Inflammatory macrophage (primary cell): ENCODE measurements at places on chromosomes 5 and 9.
A peak's percentile ranks its signal among the peaks of the same experiment; 100 is the strongest.

DNA sequence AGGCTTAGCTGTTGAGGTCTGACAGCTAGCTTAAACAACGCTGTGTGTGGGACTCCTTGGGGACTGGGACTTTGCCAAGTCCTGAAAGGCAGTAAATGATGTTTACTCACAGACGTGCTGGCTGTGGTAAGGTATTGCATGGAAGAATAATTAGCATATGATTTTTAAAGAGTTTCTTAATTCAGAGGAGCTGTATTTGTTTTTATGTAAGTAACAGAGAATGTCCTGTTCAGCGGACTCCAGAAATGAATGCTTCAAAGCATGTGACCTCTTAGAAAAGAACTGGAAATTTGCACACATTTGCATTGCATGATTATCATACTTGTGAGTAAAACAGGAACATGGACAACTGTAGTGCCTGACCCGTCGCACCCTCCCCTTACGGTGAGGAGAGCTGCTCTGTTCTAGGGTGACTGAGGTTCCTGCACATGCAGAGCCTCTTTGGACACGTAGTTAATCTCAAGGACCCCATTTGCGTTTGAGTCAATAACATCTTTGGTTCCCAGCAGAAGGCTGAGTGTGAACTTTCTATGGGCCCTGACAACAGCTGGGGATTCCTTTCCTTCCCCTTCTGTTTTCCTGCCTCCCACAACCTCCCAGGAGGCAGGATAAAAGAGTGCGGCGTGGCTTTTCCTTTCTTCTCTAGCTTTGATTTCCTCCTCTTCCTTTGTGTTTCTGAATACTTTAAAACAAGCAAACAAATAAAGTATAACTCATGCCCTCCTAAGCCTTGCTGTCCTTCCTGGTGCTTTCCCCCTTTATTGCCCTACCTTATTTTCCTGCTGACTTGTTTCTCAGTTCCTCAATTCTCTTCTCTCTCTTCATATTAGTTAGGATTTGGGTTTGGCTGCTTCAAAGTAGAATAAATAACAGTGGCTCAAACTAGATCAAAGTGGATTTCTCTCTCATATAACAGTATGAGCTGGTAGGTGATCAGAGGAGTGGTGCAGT, 157.2 kb upstream of the CD180 start:
- DNase-seq, result peak; percentile 50

GRCh38 chr5:16799796-16800195, 136.3 kb downstream of the MYO10 start:
- no peak for DNase-seq

DNA sequence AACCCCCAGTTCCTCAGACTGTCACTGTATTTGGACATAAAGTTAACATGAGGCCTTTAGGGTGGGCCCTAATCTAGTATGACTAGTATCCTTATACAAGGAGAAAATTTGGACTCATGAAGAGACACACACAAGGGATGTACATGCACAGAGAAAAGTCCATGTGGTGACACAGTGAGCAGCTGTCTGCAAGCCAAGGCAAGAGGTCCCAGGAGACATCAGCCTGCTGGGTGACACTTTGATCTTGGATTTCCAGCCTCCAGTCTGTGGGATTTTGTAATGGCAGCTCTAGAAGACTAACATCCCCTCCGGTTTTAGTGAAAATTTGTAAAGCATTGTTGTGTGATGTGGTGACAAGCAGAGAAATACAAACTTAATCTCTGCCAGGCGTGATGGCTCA, 66.1 kb downstream of the RAI14 start:
- DNase-seq, result no peak

- DNase-seq, result no peak
Measured at GRCh38 chr5:147411359-147412319, 98.2 kb downstream of the DPYSL3 start.

DNA sequence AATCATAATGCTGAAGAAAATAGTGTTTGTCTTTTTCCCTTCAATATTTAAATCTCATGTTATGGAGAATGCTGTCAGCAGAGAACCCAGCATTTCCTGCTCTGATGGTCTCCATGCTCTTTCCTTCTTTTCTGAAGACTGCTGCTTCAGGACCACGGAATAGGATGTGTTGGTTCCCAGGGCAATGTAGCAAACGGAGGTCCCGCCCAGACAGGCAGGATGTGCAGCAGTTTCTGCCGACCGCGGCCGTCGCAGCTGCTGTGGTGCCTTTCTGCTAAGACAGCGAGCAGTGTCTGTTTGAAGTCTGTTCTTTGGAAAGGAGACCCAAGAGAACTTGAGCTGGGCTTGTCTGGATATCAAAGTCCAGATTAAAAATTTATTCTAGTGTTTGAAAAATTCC, 654.3 kb downstream of the CCDC171 start:
- DNase-seq, result no peak

GRCh38 chr9:94014066-94014654, 59.0 kb upstream of the BARX1 start:
- peak; percentile 24 for DNase-seq

- peak; percentile 58 for DNase-seq
Measured at GRCh38 chr9:105439428-105439827, 8.4 kb upstream of the FSD1L start.

GRCh38 chr5:55911784-55912653, 60.9 kb downstream of the IL31RA start:
- DNase-seq, result no peak

- DNase-seq, result peak; percentile 3
Measured at GRCh38 chr5:76207120-76207519, 123.9 kb downstream of the SV2C start.

- DNase-seq, result no peak
Measured at GRCh38 chr5:103407402-103407801, 148.8 kb downstream of the MACIR start.

DNA sequence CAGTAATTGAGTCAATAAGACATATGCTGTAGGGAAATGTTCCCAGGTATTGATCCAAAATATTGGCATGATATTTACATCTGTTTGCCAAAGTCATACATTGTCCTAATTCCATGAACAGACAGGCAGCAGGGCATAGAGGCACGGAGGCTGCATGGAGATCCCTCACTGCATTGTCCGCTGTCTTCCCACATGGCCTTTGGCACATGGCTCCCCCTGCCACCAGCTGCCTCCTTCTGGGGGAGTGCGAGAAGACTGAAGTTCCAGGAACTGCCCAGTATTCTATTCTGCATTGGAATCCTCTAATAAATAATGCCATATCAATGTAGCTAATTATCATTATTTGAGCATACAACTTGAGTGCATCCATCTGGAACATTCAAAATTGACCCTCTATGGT, 269.0 kb downstream of the FBXL7 start:
- DNase-seq, result no peak

DNA sequence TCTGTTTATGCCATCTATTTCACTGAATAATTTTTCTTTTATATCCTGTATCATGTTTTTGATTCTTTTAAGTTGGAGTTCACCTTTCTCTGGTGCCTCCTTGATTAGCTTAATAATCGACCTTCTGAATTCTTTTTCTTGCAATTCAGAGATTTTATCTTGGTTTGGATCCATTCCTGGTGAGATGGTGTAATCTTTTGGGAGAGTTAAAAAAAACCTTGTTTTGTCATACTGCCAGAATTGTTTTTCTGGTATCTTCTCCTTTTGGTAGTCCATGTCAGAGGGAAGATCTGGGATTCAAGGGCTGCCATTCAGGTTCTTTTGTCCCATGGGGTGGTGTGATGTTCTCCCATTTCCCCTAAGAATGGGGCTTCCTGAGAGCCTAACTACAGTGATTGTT, 800.8 kb upstream of the TYRP1 start:
- DNase-seq, result no peak

DNA sequence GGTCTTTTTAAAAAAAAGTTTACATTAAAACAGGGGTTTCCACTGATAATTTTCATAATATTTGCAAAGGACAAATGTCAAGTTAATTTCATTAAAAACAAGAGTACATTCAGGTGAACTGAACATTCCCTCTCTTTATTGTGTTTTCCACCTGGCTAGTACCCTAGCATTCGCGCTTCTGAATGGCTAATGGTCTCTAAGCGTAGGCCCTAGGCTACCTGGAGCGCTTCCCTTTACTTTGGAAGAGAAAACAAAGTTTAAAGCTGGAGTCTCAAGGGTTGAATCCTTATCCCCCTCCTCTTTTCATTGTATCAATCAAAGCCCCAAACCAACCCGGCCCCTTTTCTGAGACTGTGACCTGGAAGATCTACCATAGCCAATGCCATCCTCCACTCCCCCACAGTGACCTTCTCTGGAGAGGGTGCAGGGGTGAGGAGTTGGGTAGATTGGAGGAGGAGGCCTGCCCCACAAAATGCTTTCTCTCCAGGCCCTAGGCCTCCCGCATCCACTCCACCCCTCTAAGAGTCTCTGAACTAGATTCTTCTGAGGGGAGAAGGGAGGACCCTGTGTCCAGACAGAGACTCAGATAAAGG, 73.3 kb upstream of the TBCA start:
- no peak for DNase-seq

- no peak for DNase-seq
Measured at GRCh38 chr5:152551061-152551460, 146.0 kb upstream of the NMUR2 start.

DNA sequence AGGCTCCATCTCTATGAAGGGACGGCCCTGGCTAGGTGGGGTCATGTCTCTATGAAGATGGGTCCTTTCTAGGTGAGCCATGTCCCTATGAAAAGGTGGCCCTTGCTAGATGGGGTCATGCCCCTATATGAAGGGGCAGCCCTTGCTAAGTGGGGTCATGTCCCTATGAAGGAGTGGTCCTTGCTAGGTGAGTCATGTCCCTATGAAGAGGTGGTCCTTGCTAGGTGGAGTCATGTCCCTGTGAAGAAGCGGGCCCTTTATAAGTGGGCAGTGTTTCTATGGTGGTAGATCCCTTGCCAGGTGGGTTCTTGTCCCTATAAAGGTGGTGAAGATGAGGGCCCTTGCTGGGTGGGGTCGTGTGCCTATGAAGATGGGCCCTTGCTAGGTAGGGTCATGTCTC, 283.0 kb upstream of the IRX2 start:
- DNase-seq, result no peak

DNA sequence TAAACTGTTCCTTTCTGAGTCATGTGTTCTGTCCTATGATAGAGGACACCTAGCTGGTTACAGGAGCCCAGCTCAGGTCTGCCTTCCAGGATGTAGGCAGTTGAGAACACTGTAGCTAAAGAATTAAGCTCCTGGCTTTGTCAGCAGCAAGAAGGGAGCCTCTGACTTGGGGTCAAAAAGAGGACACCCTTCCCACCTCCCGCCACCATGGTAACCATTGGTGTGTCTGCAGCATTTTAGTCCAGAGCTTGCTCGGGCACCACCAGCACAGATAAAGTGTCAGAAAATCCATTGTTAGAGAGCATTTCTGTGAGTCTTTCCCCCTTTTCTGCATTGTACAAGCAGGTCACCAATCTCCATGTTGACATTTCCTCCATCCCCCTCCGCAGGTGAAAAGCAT, 181.7 kb downstream of the DOCK8 start:
- DNase-seq, result no peak

DNA sequence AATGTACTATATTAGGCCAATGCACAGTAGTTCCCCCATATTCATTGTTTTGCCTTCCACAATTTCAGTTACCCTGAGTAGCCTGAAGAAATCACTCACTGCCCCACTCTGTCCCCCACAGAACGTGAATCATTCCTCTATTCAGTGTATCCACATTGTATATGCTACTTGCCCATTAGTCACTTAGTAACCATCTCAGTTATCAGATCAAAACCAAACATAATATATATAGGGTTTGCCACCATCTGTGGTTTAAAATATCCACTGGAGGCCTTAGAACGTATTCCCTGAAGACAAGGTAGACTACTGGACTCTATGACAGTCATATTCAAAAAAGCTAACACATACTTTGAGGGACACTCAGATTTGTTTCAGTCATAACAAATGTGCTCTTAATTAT, 465.7 kb upstream of the RGMB start:
- DNase-seq, result no peak

- no peak for DNase-seq
Measured at GRCh38 chr5:88081877-88082276, 186.8 kb downstream of the TMEM161B start.

GRCh38 chr9:116049456-116049855, 104.1 kb upstream of the PAPPA start:
- no peak for DNase-seq

GRCh38 chr5:55900068-55900467, 48.9 kb downstream of the IL31RA start:
- DNase-seq, result no peak

DNA sequence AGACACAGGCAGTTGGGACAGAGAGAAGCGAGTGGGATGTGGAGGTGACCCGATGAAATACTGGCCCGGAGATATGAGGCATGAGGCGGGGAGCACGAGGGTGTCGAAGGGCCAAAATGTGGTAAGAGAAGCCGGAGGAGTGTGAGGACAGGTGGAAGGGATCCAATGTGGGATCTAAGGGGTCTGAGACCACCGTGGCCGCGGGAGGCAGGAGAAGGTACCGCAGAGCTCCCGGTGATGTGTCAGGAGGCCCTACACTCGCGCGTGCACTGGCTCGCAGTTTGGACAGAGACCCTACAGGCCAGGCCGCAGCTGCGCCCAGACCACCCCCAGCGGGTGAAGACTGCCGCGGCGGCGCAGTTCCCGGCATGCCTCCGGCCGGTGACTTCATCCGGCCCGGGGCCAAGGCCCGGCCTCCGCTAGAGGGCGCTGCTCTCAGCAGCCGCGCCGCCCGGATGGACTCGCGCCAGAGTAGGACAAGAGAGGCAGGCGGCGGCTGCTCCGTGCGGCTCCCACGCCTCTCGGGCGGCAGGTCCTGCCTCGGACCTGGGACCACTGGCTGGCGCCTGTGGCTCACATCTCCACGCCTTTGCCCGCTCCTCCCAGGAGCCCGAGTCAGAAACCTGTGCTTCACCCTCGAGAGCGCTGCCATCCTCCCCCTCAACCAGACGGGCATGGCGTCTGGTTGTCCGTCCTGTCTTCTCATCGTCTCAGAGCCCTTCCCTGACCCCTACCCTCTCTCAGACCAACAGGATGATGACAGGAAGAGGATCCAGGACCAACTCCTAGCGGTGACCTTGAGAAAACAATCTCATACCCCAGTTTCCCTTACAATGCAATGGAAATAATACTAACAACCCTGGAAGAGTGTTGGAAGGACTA, 35.4 kb upstream of the STING1 start:
- peak; percentile 92 for DNase-seq

DNA sequence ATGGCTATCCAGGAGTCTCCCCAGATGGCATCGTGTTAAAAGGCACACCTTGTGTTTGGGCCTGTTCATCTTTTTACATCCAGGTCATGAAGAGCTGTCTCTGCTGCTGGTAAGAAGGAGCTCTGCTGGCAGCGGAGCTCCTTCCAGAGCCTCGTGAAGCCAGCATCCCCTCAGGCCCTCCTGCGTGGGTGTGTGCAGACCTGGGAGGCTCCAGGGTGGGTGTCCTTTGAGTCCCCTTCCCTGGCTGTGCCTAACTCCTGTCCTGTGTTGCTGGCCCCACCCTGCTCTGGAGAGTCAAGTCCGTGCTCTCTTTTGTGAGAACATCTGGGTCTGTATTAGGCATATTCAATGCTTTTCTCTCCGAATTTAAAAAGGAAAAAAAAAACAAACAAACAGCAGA, 149.6 kb upstream of the IRX2 start:
- DNase-seq, result no peak

GRCh38 chr5:147578228-147579024, 68.6 kb upstream of the DPYSL3 start:
- peak; percentile 37 for DNase-seq
